NCI-H510A treated with DMSO at 0.1 percent for 48 hours (cell line): ENCODE measurements at places on chromosomes 6 and 20.

DNA sequence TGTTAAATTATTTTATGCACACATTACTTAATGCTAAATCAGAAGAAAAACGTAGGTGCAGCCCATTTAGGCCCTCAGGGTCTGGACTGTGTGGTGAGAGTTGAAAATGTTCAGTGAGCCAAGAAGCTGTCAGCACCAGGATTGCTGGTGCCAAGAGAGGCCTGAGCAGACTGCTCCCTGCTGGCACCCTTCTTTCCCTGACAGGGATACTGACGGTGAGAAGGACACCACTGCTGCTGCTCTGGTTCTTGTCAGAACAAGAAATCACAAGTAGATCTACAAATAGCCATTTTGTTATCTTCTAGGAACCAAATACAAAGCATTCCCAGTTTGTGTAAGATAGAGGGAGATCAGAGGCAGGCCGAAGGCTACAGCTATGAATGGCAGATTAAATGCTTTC, 48.7 kb upstream of the CRISP1 start:
- DNase-seq: peak; percentile 37

- DNase-seq: no peak
Observed at GRCh38 chr6:167706313-167707109, 120.2 kb upstream of the AFDN start.

DNA sequence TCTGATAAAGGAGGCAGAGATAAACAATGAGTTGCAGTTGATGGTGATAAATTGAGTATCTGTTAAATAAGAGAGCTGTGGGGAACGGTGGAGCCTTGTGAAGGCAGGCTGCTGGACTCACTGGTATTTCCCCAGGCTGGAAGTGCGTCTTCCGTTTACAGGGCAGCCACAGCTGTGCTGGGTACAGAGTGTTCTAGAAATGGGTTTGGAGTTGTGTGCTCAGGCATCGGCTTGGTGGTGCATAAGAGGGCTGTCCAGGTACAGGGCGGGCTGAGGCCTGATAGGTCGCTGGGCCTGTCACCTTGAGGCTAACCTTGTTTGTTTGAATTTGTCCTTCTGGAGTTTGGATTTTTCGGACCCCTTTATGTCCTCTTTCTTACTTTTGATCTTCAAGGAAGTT, 39.3 kb downstream of the ARID1B start:
- DNase-seq: no peak

GRCh38 chr6:132495604-132496079, 17.3 kb downstream of the STX7 start:
- DNase-seq: no peak

- DNase-seq: no peak
Observed at GRCh38 chr20:9741996-9742395, 96.9 kb downstream of the PAK5 start.
